CD4-positive, alpha-beta T cell treated with Interleukin-4 for 4 hours (primary cell): ENCODE measurements at places on chromosomes 4 and X.

DNA sequence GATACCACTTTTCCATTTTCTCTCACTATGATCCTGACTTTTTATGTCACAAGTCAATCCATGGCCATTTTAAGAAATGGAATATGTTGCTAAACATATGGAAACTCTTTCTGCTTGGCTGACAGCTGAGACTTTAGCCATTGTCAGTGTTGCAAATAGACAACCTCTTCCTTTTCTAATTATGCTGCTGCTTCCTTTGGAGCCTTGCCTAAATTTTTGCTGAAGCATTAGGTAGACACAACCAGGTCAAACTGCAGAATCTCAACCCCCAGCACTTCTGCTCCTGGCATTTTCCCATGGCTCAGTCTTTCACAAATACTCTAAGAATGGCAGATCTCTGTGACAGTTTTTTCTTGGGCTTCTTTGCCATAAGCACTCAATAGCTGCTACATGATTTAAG, 543.3 kb downstream of the GRID2 start:
- DNase-seq = no peak

DNA sequence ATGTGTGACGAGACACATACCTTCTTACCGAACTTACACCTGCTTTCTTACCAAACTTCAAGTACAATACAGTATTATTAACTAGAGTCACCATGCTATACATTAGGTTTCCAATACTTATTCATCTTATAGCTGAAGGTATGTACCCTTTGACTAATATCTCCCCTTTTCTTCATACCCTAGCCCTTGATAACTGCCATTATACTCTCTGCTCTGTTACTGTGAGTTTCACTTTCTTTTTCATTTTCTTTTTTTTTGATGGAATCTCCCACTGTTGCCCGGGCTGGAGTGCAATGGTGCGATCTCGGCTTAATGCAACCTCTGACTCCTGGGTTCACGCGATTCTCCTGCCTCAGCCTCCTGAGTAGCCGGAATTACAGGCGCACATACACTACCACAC, 3.4 kb upstream of the PNMA5 start:
- no peak for DNase-seq

- no peak for DNase-seq
Measured at GRCh38 chr4:141131723-141132071, 1.6 kb downstream of the RNF150 start.

DNA sequence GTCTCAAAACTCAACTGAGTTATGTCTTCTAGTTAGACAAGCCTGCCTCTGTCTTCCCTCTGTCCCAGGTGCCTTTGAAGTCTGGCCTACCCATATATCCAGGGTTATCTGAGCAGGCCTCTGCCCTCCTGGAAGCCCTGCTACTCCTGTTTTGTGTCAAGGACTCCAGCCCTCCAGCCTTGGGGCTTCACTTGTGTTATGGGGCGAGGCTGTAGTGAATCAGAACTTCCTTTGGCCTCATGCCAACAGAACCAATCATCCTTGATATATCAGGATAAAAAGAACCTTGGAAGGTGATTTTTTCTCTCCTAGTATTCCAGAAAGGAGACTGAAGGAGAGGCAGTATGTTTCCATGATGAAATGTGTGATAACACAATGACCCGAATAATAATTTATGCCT, 8.9 kb upstream of the ADGRG4 start:
- DNase-seq = no peak

DNA sequence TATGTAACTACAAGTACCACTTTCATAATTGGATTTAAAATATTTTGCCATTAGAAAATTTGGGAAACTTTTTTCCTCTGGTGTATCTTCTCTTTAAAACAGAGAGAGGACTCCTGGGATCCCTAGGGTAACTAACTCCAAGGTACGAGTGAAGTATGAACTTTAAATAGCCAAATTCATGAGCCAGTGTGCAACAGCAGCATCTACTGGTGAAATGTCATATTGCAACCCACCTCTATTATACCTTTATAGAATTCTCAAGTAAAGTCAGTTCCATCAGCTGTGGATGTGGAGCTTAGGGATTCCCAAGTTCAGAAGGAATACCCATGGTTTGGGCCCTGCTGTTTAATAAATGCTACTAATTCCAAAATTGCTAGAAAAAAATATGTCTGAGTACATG, 282.7 kb upstream of the TAPT1 start:
- no peak for DNase-seq
